Tibial nerve (tissue), 4 donors: ENCODE measurements at places on chromosomes 16 and 17.

DNA sequence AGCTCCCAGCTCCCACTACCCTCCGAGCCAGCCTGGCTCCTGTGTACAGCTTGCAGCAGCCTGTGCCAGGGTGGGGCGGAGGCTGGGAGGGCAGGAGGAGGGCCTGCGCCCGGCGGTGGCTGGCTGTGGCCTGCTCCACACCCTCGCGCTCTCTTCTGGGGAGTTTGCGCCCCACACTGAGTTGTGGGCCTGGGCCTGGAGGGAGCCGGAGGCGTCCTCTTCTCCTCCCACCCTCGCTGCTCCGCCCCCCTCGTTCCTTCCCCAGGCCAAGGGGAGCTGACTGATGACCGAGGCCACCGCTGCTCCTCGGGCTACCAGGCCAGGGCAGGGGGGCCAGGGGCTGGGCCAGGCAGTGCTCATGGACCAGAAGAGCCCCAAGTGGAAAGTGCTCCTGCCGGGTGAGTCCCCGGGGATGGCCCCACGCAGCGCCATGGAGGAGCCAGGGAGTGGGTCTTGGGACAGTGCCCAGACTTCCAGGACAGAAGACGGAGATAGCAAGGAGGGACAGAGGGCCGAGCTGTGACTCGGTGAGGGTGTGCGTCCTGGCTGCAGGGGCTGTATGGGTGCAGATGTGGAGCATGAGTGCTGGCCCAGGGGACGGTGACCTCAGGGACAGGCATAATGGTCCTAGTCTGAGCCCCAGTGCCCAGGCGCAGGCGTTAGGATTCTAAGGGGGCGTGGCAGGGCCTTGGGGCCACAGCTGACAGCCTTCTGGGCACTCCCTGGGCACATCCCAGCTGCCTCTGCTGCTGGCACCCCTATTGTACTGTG lies 242.1 kb upstream of the GSE1 start:
- peak; percentile 31 for DNase-seq

DNA sequence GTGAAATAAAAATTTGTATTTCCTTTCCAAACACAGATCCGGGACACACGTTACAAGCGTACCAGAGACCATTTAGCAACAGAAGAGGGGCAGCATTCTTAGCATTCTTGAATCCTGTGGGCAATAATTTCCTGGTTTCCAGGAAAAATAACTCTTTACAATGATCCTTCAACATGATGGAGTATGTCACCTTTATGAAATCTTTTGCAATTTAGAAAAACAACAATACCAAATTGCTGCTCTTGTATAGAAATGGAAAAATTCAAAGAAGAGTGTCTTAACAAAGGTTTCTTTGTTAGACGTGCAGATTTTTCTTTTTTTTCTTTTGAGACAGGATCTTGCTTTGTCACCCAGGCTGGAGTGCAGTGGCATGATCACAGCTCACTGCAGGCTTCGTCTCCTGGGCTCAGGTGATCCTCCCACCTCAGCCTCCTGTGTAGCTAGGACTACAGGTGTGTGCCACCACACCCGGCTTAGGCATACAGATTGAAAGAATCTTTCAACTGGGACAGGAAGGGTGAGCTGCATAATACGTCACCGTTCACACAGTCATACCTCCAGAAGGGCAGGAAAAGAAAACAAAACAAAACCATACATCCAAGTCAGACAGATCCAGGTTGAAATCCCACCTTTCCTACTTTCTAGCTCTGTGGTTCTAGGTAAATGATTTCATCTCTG lies 10.8 kb upstream of the GCSH start:
- no peak for DNase-seq

GRCh38 chr17:7213895-7214299 lies 5.7 kb downstream of the DLG4 start:
- peak; percentile 55 for DNase-seq

- DNase-seq = no peak
Measured at GRCh38 chr16:30889721-30890120, 4.2 kb downstream of the BCL7C start.

- DNase-seq = no peak
Measured at GRCh38 chr16:68425498-68426346, 22.6 kb downstream of the SMPD3 start.

DNA sequence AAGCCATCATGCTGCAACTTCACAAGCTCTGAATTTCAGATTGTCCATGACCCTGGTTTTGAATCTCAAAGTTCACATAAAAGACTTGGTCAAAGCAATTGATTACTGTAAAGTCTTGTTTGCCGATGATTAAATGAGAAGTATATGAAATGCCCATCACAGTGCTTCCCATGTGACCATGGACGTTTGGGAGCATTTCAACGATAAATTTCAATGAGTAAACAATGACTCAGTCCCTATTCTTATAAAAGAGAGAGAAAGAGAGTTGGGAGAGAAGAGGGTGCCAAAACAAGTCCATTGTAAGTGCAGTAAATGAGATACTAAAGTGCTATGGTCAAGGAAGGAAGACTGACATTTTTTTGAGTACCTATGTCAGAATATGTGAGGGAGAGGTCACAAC lies 276.9 kb downstream of the SOX9 start:
- DNase-seq = no peak
